KBM-7 (cell line): ENCODE measurements at places on chromosomes 2 and 18.

DNA sequence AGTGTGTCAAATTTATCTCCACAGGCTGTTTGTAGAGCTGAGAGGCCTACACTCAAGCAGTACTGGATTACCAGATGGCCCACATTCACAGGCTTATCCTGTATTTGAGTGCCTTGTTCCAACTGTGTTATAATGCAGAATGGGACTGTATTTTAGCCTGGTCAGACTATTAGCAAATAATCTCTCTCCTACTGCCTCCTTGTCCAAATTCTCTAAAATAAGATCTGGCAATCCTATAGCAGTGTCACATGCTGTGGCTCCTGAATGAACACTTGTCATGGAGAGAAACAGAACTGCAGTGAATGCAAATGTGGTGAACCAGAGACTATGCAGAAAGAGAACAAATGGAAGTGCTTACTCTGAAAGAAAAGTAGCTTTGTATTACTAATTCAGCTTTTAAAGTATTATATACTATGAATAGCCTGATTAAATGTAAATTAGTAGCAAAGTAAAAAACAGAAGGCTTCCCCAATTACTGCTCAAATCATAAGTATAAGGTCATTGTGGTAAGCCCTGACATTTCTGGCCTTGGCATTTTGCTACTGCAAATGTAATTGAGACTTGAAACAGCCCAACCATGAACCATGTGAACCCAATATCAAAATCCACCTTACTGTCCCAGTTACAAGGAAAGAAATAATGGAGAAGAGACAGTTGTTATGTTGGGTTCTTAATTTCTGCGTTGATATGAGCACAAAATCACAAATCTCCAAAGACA, 80.0 kb downstream of the MAP4K3 start:
- no peak for DNase-seq

DNA sequence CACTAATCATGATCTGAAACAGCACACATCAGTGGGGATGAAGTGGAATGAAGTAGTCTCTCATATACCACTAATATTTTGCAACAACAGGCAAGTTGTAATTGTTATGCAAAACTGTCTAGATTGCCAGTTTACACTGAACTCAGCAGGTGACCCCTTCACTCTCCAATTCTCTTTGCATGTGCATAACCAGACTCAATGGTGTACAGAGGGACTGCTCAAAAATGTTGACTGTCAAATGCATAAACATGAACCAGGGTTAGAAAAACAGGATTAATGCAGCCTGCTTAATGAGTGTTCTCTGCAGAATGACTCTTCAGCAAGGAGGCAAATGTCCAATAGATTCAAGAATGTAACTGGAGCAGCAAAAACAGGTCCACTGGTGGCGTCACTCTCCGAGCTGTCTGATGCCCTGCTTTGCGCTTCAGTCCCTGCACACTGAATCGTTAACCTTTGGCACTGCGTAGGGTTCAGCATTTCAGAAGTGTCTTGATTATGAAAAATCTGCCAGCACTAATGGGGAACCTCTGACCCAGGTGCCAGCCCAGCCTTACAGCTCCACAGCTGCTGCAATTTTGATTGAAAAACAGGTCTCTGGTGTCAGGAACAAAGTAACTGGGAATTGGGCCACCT, 209.3 kb downstream of the TDRD15 start:
- no peak for DNase-seq

- no peak for DNase-seq
Observed at GRCh38 chr2:23220513-23221094, 164.4 kb upstream of the KLHL29 start.

GRCh38 chr2:75922191-75922590, 211.5 kb upstream of the GCFC2 start:
- no peak for DNase-seq

DNA sequence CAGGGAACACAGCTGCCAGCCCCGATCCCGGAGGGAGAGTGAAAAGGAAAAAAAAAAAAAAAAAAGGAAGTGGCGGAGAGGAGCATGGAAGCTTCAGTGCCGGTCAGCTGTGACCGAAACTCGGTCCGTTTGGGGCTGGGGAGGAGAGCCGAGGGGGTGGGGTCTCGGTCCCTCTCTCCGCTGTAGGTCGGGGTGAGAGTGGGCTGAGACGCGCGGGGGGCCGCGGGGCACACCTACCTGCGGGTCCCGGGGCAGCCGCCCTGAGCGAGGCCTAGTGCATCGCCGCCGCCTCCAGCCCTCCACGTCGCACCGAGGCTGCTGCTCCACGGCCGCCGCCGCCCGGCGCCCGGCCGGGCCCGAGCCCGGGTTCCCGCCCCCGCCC, 536 bp downstream of the VPS54 start:
- peak; percentile 71 for DNase-seq

DNA sequence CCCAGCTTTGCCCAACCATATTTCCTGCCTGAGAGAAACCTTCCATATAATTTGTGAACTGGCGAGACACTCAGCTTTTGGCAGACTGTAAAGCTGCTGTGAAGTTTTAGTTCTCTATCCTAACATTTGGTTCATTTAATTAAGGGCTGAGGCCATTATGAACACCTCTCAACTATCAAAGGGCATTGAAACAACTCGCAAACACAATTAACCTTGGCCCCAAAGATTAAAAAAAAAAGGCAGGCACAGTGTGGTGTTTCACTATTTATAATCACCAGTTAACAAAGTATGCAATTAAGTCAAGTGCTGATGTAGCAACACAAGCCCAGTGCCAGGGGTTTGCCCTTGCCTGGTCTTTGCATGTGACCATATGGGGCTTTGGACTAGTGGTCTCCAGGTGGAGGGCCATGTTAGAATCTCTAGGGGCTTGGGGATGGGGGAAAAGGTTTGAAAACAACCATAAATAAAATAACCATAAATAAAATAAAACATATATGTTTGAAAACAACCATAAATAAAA, 297.6 kb upstream of the SKOR2 start:
- no peak for DNase-seq

DNA sequence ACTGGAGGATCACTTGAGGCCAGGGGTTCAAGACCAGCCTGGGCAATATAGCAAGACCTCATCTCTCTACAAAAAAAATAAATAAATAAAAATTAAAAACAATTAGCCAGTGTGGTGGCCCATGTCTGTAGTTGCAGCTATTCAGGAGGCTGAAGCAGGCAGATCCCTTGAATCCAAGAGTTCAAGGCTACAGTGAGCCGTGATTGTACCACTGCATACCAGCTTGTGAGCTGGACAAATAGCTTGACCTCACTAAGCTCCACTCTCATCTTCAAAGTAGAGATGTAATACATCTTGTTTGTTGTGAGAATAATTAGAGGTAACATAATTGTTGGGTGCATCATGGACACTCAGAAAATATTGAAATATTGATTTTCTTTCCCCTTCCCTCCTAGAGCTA, 31.1 kb upstream of the MAPRE2 start:
- DNase-seq, result no peak

GRCh38 chr2:196601430-196602306, 37.8 kb upstream of the CCDC150 start:
- no peak for DNase-seq

GRCh38 chr2:2566396-2567323, 235.6 kb upstream of the MYT1L start:
- no peak for DNase-seq

- no peak for DNase-seq
Observed at GRCh38 chr2:109397893-109398292, 215.9 kb downstream of the SEPTIN10 start.

- no peak for DNase-seq
Observed at GRCh38 chr2:233417282-233417681, 63.0 kb downstream of the DGKD start.

GRCh38 chr18:48888773-48889080, 62.0 kb downstream of the SMAD7 start:
- DNase-seq, result no peak

DNA sequence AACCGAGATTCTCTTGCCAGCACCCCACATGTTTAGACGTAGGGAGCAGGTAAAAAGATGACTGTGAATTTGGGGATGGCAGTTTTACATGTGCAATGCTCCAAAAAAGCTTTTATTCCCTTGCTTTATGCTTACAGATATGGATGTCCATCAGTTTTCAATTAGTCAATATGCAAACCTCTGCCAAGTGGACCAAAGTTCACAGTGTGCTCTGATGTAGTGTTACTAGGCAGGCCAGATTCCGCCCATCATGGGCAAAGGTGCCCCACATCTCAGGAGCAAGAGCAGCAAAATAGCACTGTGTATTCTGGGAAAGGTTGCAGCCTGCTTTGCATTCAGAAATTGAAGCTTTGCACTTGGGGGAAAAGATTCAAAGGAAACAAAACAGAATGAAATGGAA, 329.7 kb upstream of the ZEB2 start:
- DNase-seq, result no peak

- DNase-seq, result no peak
Observed at GRCh38 chr18:22841840-22842239, 91.3 kb upstream of the RBBP8 start.

GRCh38 chr2:133135035-133135654, 433.1 kb downstream of the NCKAP5 start:
- DNase-seq, result no peak

GRCh38 chr2:165794536-165794928, 485 bp upstream of the GALNT3 start:
- DNase-seq, result peak; percentile 73

DNA sequence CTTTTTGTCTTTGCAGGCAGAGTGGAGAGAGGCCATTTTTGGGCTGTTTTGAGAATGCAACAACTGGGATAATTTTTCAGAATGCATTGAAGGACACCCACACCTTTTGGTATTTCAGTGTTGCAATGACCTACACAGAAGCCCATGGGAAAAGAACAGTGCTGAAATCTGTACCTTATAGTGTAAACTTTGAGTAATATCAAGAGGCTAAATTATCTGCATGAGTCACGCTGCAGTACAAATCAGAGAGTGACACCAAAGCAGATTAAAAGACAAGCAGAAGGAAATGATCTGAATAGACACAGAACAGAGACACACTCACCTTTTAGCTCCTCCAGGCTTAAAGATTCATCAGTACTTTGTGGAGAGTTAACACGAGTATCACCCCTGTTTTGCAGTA, 265.3 kb downstream of the PAX3 start:
- DNase-seq, result no peak

- no peak for DNase-seq
Observed at GRCh38 chr2:217225596-217225995, 365.7 kb upstream of the TNP1 start.

GRCh38 chr2:195289081-195289480, 367.9 kb upstream of the SLC39A10 start:
- DNase-seq, result no peak

GRCh38 chr2:71857636-71858035, 290.0 kb downstream of the CYP26B1 start:
- no peak for DNase-seq

- peak; percentile 82 for DNase-seq
Observed at GRCh38 chr2:68709421-68709911, 25.1 kb upstream of the ARHGAP25 start.

GRCh38 chr2:211534632-211535031, 978.2 kb downstream of the CPS1 start:
- DNase-seq, result no peak

DNA sequence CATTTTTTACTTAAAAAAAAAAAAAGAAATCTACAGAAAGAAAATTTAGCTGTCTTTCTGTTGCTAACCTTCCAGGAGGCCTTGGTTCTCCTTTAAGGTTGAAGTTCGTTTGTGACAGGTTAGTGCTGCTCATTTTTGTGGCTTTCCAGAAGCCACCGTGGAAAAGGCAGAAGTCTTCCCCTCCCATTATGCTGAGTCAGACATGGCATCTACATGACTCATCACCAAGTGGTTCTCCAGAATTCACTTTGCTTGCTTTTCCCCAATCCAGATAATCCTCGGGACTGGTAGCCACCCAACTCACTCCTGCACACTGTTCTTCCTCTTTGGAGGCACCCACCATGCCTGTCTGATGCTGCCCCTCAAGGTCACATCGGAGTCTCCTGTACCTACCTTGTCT, 228.7 kb downstream of the PIK3C3 start:
- DNase-seq, result no peak

DNA sequence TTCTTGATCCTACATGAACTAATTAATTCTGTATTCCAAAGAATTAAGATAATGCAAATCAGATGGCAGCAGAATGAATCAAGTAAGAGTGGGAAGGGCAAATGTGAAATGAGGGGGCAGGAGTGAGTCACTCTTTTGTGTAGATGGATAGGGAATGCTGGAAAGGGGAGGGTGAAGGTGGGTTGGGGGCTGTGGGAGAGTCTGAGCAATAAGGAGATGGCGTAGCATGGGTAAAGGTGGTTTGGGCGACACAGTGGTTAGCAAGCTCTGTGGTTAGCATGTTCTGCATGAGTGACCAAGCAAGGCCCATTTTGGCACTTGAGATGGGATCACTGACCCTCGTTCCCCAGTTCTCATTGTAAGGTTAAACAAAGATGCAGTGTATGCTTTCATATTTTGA, 20.4 kb downstream of the GPD2 start:
- DNase-seq, result peak; percentile 43

GRCh38 chr2:15734674-15735483, 143.2 kb downstream of the DDX1 start:
- no peak for DNase-seq

GRCh38 chr18:28963481-28963880, 786.6 kb upstream of the CDH2 start:
- DNase-seq, result no peak

DNA sequence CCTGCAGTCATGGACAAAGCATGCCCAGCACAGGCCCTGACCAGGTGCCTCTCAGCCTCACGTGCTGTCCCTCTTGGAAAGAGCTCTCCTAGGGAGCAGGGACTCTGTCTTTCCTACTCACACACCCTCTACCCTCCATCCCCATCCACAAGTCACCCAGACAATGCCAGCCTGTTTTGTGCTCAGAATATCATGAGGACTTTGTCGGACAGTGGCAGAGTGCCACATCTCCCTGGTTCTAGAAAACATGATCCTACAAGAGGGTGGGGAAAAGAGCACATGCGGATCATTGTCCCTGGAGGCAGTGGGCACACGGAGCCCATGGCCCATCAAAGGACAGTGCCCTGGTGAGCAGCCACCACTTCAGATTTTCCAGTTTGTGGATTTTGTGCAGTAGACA, 3.7 kb upstream of the MAL start:
- DNase-seq, result no peak

DNA sequence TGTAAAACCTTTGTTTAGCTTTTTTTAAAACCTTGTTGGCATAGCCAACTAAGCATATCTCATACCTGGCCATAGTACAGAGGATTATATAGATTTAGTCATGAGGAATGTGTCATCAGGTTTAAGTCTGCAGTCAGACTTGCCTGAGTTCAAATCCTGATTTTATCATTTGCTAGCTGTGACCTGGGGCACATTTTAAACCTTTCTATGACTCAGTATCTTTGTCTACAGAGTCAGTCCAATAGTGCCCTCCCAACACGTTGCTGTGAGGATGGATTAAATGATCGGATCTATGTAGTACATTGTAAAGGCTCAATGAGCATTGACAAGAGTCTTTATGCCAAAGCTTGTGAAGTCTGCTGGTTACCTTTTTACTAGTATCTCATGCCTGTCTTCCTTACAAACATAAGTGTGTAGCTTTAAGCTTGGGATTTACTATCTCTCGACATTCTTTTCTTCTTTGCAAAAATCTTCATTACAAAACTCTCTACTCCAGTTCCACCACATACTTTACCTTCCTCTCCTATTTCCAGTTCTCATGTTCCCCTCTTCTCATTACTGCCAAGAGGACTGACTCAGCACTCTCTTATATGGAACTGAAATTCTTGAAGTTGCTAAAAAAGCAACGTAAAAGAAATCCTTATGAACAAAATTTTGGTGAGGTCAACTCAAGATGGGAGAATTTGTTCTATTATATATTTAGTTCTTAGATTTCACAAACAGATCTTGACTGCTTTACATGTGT, 68.1 kb upstream of the RBMS1 start:
- DNase-seq, result no peak

- DNase-seq, result no peak
Observed at GRCh38 chr18:12769136-12769535, 66.3 kb downstream of the PSMG2 start.
